ENCODE measurements at places on chromosomes 12 and 14. TPM values are rescaled to one million over a fixed set of nuclear protein-coding genes. Genes with fewer than 3 reads are reported as not detected.

DNA sequence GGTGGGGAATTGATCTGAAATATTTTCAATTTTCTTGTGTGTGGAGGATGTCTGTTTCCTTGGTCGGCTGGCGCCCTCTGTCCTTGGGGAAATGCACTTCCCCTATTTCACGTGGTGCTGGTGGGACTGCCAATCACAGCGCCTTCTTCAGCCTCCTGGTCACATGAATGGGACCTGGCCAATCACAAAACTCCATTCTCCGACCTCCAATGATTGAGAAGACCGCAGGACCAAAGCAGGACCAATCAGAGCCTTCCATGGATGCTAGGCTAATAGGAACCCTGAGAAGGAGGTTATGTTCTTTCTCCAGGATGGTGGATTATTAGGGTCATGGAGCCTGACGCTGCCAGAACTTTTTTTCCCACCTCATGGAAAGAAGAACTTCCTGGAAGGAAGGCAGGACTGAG, 188.7 kb downstream of the TTC8 start:
- no peak for DNase-seq
- no peaks in the 10 kb centered on the region for H3K4me1 ChIP-seq
- H3K4me3 ChIP-seq = no peak overlapping the region

DNA sequence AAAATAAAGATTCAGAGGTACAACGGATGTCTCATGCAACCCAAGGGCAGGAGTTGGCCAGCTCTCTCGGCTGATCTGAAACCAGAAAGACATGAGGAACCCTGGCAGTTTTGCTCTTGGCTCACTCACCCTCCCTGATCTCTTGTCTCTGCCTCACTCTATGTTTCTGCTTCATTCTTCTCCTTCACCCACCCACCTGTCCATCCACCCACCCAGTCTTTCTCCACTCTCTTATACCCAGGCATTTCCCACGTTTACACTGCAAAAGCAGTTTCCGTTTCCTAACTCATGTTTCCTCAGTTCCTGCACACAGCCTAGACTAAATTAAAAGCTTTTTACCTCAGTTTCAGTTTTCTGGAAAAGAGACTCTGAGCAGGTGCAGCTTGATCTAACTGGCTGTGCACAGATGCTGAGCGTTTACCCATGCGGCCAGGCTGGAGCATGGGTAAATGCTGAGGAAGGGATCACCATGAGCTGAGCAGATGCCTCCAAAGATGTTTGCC, 157.6 kb downstream of the PRKCH start:
- no peak for DNase-seq
- H3K27ac ChIP-seq = peak overlapping the region; percentile 95
- peaks cover 58% of the 10 kb centered on the region for H3K4me1 ChIP-seq
- no peaks in the 10 kb centered on the region for H3K36me3 ChIP-seq

- no peaks in the 10 kb centered on the region for H3K36me3 ChIP-seq
- H3K4me3 ChIP-seq = no peak overlapping the region
- peaks cover 31% of the 10 kb centered on the region for H3K27me3 ChIP-seq
- DNase-seq = no peak
- H3K27ac ChIP-seq = no peak overlapping the region
Measured at GRCh38 chr14:37610945-37611523, 15.6 kb downstream of the TTC6 start.

DNA sequence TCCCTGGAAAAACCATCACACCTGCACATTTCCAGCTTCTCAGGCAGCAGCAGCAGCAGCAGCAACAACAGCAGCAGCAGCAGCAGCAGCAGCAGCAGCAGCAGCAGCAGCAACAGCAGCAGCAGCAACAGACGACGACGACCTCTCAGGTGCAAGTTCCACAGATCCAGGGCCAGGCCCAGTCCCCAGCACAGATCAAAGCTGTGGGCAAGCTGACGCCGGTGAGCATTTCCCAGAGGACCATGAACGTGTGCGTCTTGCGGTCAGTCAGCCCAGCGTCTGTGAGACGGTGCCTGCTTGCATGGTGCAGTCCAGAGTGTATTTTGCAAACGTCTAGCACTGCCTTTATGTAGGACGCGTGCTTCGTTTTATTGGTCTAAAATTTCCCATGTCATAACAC, 81.6 kb downstream of the DDX51 start:
- peak; percentile 1 for DNase-seq
- H3K4me3 ChIP-seq = no peak overlapping the region
- no peaks in the 10 kb centered on the region for H3K4me1 ChIP-seq
- peaks cover 65% of the 10 kb centered on the region for H3K36me3 ChIP-seq

DNA sequence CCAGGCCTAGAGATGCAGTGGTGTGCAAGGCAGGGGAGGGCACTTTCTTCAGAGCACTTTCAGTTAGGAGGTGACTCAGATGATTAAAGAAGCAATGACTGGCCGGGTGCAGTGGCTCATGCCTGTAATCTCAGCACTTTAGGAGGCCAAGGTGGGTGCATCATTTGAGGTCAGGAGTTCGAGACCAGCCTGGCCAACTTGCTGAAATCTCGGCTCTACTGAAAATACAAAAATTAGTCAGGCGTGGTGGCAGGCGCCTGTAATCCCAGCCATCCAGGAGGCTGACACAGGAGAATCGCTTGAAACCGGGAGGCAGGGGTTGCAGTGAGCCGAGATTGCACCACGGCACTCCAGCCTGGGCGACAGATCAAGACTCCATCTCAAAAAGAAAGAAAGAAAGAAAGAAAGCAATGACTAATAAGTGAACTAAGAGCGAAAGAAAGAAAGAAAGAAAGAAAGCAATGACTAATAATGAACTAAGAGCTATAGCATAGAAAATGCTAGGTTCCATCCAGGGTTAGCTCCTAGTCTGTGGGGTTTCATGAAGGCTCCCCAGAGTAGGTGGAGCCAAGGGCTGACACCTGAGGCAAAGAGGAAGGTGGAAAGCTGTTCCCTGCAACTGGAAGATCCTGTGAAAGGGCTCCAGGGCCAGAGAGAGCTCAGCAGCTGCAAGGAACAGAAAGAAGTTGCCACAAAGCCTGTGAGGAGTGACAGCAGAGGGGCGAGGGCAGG, 334.5 kb downstream of the CACNA1C start:
- no peak overlapping the region for H3K4me3 ChIP-seq
- H3K4me1 ChIP-seq = peaks cover 40% of the 10 kb centered on the region
- DNase-seq = no peak
- H3K27me3 ChIP-seq = no peaks in the 10 kb centered on the region

DNA sequence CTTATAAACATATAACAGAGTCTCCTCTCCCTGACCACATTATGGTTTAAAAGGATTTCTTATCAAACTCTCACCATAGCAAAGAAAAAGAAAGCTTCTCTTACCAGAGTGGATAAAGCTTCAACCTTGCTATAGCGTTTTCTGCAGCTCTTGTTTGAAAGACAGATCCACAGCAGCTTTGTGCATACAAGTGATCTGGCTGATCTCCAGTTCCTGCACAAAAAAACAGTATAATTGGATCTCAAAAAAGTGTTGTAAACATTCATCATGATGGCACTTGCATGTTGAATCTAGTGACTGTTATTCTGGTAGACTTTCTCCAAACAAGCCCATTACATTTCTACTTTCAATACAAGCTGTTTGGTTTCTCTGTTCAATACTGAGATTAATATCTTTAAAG, 178.9 kb upstream of the MGAT4C start:
- H3K4me3 ChIP-seq = no peak overlapping the region
- no peaks in the 10 kb centered on the region for H3K27me3 ChIP-seq
- no peaks in the 10 kb centered on the region for H3K36me3 ChIP-seq
- no peak for DNase-seq

DNA sequence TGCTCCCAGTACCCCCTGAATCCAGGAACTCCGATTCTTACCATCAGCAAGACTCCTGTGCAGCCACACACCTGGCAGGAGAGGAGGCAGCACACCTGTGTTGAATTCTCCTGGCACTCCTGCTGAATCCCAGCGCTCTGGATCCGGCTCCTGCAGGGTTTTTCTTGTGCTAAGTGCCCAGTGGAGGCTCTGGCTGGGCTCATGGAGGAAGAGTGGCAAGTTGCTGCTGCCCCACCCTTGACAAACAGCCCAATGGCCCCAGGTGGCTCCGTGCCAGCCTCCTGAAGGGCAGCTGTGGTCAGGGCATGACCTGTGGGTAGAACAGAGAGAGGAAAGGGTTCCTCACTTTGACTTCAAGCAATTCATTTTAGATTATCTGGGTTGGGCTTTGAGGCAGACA, 20.0 kb downstream of the CRACR2A start:
- H3K36me3 ChIP-seq = no peaks in the 10 kb centered on the region
- H3K4me1 ChIP-seq = peaks cover 10% of the 10 kb centered on the region
- H3K27ac ChIP-seq = no peak overlapping the region
- DNase-seq = no peak

GRCh38 chr14:95257521-95257920, 62.2 kb downstream of the CLMN start:
- H3K27ac ChIP-seq = no peak overlapping the region
- no peak for DNase-seq
- no peak overlapping the region for H3K4me3 ChIP-seq
- no peaks in the 10 kb centered on the region for H3K27me3 ChIP-seq

- no peaks in the 10 kb centered on the region for H3K36me3 ChIP-seq
- H3K27me3 ChIP-seq = no peaks in the 10 kb centered on the region
- no peak overlapping the region for H3K27ac ChIP-seq
- no peaks in the 10 kb centered on the region for H3K4me1 ChIP-seq
- H3K4me3 ChIP-seq = no peak overlapping the region
Measured at GRCh38 chr12:85872497-85873091, 1.5 kb upstream of the NTS start.

GRCh38 chr14:99654235-99654985, 9.5 kb downstream of the HHIPL1 start:
- no peak overlapping the region for H3K27ac ChIP-seq
- H3K4me3 ChIP-seq = no peak overlapping the region
- H3K4me1 ChIP-seq = peaks cover 11% of the 10 kb centered on the region
- DNase-seq = peak; percentile 99
- no peaks in the 10 kb centered on the region for H3K27me3 ChIP-seq

DNA sequence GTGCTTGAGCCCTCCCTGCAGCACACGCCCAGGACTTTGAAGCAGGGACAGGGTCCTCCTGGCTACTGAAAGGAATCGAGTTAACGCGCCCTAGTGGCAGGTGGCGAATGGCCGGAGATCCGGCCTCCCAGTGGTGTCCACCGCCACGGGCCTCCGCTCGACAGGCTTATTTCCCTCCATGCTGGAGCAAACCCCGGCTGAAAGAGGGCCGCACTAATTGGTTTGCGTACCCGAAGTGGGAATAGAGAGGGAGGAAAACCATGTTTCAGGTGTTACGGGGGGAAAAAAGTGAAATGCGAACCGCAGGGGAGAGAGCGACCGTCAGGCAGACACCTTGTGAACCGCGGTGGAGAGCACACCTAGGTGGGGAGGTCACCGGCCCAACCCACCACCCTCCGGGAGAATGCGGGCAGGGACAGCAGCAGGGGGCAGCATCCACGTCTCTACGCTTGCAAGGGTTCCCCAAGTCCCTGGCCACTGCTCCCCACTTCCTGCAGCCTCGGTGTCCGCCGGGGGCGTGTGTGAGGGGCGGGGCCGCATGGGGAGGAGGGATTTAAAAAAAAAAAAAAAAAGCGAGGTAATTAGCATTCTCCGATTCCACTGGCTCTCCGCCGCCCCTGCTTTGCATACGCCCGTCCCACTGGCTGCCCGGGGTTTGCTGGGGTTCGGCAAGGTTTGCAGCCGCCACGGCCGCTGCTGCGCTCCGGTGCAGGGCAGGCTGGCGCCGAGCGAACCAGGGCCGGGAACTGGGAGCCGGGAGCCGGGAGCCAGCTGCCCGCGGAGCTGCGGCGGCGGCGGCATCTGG, 224.6 kb upstream of the CRY1 start:
- H3K27ac ChIP-seq = no peak overlapping the region
- H3K27me3 ChIP-seq = peaks cover 67% of the 10 kb centered on the region
- no peaks in the 10 kb centered on the region for H3K36me3 ChIP-seq

DNA sequence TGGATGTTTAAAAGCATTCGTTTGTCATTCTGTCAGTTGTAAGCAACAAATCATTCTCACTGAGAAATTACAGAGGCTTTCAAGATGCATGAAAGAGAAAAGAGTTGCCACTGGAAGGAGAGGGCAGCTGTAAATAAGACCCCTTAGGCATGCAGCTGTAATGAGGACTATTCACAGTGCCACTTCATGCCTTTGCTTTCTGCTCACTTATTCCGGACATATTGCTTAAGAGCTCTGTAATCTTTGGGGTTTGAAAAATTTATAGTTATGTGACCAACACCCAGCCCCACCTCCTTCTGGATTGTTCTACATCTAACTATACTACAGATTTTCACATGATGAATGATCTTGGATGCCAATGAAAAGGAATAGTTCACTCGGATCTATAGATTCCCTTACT, 194.8 kb upstream of the DCN start:
- no peaks in the 10 kb centered on the region for H3K36me3 ChIP-seq
- DNase-seq = no peak
- H3K4me3 ChIP-seq = no peak overlapping the region
- peaks cover 5% of the 10 kb centered on the region for H3K4me1 ChIP-seq

DNA sequence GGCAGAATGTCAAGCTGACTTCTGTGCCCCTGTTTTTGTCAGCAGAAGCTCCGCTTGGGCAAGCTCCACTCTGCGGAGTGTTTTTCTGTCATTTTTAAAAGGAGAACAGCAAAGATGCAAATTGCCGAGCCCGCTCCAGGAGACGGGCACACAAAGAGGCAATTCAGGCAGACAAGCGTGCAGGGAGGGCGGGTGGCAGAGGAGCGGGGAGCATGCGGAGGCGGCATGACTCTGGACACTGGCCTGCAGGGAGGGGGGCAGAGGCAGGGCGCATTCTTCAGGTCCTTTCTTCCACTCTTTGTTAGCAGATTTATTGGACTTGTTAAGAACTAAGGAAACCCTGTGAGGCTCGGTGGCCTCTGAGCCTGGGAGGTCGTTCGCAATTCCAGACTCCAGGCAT, 187.3 kb upstream of the RMST start:
- H3K27ac ChIP-seq = no peak overlapping the region
- H3K4me1 ChIP-seq = no peaks in the 10 kb centered on the region
- no peaks in the 10 kb centered on the region for H3K36me3 ChIP-seq

DNA sequence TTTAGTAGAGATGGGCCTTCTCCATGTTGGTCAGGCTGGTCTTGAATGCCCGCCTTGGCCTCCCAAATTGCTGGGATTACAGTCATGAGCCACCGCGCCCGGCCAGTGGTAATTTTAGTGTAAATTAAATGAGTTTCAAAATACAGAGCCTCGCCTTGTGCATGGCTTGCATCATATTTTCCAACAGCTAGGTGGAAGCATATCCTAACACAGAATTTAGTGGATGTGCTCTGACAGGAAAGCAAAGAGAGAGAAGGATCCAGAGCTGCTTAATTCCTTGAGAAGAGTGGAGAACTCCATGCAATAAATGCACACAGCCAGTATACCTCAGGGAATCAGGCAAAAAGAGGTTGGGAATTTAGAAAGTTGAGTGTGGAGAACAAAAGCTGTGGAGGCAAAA, 2.5 kb downstream of the OR6C2 start:
- H3K27me3 ChIP-seq = no peaks in the 10 kb centered on the region
- no peaks in the 10 kb centered on the region for H3K36me3 ChIP-seq
- no peak overlapping the region for H3K27ac ChIP-seq

DNA sequence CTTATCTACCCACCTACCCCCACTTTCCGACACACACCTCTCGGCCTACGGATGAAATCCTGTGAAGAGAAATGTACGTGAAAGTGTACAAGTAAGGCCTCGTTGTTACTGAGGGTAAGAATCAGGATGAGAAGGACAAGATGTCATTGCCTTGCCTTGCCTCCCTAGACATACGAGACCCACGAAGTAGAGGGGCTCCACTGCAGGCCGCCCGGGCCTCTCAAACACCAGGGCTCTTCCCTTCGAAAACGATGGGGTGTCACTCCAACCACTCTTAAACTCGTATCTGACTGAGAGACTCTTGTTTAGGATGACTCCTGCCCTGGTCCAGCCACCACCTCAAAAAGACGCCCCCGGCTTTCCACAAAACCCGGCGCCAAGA, 498 bp downstream of the RACGAP1 start:
- H3K4me1 ChIP-seq = peaks cover 27% of the 10 kb centered on the region
- peak; percentile 76 for DNase-seq
- H3K27me3 ChIP-seq = no peaks in the 10 kb centered on the region
- H3K4me3 ChIP-seq = peak overlapping the region; percentile 92

The GPATCH2L gene
- total RNA-seq = 43.8 TPM

The CCNK gene
- total RNA-seq = 28.6 TPM

The SSPN gene
- 9.8 TPM for total RNA-seq

The GALNT6 gene
- total RNA-seq = 9.8 TPM

The RPS6KA5 gene
- 1.4 TPM for total RNA-seq

The CIT gene
- 8.8 TPM for total RNA-seq

Measured in osteoblast (primary cell).